ENCODE measurements at places on chromosomes 5 and 9.

DNA sequence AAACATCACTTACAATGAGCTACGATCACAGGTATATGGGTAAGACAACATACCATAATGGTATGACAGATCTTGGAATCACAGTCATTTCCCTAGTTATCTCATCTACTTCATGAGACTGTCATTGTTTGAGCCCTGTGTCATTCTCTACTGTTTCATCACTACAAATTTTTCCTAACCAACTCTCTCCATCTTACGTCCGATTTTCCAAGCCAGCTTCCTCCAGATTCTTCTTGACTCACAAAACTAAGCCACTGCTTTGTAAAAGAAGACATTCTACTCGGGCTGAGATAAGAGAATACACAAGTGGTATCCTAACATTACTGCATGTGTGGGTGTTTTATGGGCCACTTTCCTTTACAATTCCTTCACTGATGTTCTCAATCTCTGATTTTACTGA lies 49.6 kb downstream of the SERINC5 start:
- DNase-seq, result no peak

GRCh38 chr9:16241231-16241630 lies 629.2 kb downstream of the BNC2 start:
- DNase-seq, result no peak

- no peak for DNase-seq
Observed at GRCh38 chr5:96904054-96904931, 28.0 kb downstream of the ERAP2 start.

GRCh38 chr5:38793099-38793498 lies 52.7 kb upstream of the OSMR start:
- DNase-seq, result no peak

- peak; percentile 24 for DNase-seq
Observed at GRCh38 chr9:135087489-135087792, at the start of gene OLFM1. Gene OLFM1 (plus strand): TSS chr9:135087668. CDS start chr9:135087990, 322 bp downstream.

DNA sequence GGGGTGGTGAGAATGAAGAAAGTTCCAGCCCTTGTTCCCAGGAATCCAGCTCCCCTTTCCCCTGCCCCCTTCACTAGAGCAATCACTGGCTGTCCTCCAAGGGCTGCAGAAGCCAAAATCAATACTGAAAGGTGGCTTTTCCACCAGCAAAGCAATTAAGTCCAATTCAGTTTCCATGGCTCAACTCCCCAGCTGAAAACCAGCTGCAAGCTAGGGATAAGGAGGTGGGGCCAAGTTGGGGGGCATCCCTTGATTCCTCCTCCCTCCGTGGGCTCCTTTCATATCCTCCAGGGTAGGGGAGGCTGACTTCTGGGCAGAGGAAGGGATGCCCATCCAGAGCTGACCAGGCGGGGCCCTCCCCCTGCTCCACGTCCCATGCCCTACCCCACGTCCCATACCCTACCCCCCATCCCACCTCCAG lies 22.7 kb downstream of the CAMK2A start:
- DNase-seq, result no peak

GRCh38 chr9:124217836-124218437 lies 39.8 kb upstream of the NEK6 start:
- DNase-seq, result no peak

DNA sequence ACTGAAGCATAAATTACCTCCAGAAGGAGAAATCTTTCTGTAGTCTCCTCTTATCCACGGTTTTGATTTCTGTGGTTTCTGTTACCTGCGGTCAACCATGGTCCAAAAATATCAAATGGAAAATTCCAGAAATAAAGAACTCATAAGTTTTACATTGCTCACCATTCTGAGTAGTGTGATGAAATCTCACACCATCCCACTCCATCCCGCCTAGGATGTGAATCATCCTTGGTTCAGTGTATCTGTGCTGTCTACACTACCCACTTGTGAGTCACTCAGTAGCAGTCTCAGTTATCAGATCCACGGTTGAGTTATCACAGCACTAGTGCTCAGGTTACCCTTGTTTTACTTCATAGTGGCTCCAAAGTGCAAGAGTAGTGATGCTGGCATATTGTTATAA lies 371.2 kb downstream of the NFIB start:
- no peak for DNase-seq

DNA sequence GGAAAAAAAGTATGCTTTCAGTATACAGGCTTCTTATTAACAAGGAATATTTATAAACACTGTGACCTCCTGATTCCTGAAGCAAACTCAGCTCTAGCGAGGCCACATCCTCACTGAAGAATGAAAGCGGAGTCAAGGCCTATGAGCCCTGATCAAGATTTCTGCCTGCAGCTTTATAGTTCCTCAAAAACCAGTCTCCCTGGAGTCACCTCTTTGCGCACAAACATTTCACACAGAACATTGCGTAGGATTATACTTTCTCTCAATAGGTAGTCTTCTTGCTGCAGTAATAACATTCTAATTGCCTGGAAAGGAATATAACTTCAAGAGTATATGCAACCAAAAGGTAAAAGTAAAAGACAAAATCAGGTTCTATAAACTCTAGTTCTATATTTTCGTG lies 62.9 kb downstream of the SLC24A2 start:
- no peak for DNase-seq

DNA sequence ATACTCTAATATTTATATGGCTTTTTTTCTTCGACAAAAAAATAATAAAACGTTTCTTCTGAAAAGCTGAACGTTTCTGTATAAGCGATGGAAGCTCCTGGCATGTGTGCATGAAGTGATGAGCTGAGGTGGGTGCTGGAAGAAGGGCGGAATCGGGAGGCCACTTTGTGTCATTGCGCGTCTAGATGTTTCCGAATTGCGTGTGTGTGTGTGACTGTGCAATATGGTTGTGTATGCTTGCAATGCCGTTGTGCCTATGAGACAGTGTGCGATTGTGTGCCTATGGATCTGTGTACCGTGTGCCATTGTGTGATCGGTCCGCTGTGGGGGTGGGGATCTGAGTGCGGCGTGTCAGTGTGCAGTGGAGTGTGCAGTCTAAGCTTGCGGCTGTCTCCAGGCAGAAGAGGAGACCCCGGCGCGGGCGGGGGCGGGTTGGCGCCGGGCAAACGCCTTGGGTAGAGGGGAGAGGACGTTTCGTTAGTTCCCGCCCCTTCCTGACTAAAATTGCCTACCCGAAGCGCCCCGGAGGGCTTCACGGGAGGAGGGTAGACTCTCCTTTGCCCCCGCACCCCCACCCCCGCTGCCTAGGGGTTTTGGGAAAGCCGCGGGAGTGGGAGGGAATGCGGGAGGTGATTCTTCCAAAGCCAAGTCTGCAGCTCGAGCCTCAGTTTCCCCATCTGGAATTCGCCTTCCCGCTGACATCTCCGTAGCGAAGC lies 24.2 kb downstream of the PCDHGC5 start:
- peak; percentile 55 for DNase-seq

- DNase-seq, result no peak
Observed at GRCh38 chr5:126004636-126005035, 418.6 kb upstream of the GRAMD2B start.

DNA sequence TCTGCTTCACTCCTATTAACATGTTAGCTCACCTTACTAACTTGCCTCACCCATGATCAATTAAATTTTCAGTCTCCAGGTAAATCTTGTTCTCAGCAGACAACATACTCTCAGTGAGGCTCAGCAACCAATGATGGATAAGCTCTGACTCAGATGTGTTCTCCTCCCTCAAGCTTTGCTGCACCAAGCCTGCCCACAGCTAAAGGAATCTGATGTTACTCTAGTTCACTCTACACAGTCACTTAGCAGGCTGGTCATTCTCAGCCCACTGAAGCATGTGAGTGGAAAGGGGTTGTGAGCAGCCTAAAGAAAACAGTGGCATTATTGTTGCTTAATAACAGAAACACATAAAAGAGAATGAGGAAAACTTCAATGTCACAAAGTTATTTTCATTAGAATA lies 37.3 kb upstream of the CTNND2 start:
- DNase-seq, result no peak

All from erythroblast (primary cell).